ENCODE measurements at places on chromosomes 2 and 18.

- DNase-seq = no peak
Observed at GRCh38 chr2:167471734-167472133, 583.5 kb downstream of the XIRP2 start.

DNA sequence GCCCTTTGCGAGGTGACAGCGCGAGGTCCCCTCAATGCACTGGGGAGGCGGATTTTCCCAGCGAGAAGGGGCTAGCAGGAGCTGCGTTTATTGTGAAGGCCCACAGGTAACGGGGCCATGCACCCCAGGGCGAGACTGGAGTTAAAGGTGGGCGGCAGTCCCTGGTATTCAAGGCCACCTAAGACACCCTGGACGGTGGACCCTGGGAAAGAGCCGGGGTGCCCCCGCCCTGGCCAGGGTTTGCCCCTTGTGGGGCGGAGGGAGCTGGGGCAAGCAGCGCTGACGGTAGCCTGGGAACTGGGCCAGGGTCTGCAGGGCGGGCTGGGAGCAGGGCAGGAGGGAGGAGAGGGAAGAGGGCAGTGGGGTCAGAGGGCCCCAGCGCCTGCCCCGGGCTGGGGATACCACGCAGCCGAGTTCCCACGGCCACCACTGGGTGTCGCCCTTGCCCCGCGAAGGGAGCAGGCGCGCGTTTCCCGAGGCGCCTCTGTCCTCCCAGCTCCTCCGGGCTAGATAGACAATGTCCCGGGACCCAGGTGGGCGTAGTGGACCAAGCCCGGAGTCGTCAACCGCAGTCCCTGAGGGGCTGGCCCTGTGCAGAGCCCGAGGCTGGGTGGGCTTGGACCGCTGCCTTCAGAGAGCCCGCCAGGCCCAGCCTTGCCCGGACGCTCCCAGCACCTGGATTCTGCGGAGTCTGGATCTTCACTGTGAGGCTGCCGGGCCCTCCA lies 80.2 kb downstream of the SMAD4 start:
- DNase-seq = peak; percentile 71

DNA sequence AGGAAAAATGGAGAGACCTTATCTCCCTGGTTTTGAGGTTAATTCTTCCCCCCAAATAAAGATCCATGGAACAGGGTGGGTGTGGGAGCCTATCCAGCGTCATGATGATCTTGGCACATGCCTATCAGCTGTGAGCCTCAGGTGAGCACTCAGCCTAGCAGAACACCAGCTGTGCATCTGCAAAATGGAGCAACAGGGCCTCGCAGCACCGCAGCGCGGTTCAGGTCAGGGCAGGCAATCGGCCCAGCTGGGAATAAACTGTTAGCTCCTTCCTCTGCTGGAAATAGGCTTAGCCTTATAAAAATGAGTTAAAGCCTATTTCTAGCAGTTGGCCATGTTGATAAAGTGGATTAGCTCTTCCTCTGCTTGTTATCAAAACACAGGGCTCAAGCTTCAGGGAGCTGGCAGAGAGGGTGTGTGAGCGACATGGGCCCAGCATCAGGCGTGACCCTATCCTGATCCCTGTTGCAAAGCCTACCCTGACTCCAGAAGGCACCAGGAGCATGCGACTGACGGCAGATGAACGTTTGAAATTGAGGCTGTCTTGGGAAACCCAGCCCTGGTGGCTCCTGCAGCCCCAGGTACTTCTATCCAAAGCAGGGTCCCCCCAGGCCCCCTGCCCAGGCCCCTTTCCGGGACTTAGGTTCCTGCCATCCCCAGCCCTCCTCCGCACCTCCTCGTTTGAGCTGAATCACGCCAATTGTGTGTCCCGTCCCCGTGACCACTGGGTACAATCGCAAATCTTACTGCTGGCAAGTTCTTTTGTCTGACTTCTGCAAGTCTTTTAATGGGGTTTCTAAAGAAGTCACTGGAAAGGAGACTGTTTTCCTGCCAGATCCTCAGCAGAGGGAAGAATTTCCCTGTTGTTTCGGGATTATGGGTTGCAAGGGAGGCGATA lies 35.4 kb downstream of the ARHGEF4 start:
- no peak for DNase-seq

DNA sequence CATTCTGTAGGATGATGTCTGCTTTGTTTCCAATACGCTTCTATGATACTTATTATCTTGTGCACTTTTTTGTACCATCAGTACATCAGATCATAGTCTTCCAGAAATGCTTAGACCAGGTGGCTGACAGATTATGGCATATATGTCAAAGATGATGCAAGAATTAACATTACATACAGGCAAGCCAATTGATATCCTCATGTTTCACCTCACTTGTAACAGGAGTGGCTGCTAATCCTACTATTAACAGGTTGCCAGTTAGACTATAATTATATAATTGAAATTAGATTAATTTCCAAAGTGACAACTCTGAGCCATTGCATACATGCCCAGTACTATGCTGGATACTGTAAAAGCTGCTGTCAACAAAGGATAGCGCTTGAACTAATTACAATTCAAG lies 77.2 kb downstream of the TLK1 start:
- DNase-seq = no peak

DNA sequence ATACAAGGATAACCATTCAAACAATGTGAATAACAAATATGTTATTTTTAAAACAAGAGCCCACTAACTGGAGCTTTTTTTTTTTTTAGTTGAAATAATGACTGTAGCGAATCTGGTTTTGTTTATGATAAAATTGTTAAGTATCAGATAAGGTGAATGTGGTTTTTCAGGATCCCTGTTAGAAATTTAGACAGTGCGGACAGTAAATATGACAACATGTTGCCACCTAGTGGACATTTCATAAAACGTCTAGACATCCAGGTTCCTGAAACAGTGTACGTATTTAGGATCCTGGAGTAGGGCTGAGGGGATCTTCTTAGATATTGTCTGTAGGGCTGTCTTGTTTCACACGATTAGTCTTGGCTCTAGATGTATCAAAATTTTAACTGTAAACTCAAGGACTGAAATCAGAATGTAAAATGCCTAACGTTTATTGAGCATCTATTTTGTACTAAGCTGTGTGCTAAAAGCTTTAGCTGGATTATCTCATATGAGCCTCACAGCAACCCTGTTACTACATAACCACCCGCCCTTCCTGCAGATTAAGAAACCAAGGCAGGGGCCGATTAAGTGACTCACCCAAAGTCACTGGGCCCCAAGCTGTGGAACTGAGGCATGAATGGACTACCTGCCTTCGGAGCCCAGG lies 23.9 kb upstream of the CCDC68 start:
- no peak for DNase-seq

- DNase-seq = no peak
Observed at GRCh38 chr2:182318466-182319220, 108.2 kb downstream of the PDE1A start.
